Lung microvascular endothelial cell (primary cell): ENCODE measurements at places on chromosomes 16 and 17.
A peak's percentile ranks its signal among the peaks of the same experiment; 100 is the strongest.

DNA sequence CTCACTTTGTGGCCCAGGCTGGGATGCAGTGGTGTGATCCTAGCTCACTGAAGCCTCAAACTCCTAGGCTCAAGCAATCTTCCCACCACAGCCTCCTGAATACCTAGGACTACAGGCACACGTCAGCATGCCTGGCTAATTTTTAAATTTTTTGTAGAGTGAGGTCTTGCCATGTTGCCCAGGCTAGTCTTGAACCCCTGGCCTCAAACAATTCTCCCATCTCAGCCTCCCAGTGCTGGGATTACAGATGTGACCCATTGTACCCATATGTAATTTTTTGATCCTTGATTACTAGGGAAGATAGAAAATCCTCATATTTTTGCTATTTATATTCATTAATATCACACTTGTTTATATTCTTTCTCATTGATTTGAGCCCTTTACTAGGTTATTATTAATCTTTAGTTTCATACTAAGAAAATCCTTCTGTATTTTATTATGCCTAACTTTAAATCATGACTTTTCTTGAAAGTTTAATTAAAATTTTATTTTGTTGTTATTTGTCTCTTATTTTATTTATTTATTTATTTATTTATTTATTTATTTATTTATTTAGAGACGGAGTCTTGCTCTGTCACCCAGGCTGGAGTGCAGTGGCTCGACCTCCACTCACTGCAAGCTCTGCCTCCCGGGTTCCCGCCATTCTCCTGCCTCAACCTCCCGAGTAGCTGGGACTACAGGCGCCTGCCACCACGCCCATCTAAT lies 75.4 kb downstream of the BCAS3 start:
- no peak for DNase-seq

GRCh38 chr16:49494474-49494873 lies 120.9 kb downstream of the C16orf78 start:
- DNase-seq = no peak

GRCh38 chr17:8502126-8502525 lies 66.4 kb downstream of the NDEL1 start:
- DNase-seq = no peak

- no peak for DNase-seq
These were observed 97.9 kb upstream of the ZNF750 start for GRCh38 chr17:82937411-82938371.

- no peak for DNase-seq
These were observed 1.3 kb downstream of the CIITA start for GRCh38 chr16:10878328-10878643.

DNA sequence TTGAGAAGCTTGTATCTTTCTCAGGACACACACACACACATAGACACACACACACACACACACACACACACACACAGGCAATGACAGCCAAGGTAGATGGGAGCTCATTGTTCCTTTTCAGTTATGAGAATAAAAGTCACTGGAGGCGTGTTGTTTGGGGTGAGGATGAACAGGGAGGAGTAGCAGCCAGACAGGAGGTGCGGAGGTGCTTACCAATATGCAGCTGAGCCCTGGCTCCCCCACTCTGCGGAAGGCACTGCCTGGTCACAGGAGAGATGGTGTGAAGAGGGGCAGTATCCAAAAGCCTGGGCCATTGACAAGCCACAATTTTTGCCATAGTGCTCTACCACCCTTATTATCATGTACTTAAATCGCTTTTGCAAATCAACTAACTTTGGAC lies 77.4 kb downstream of the CBLN1 start:
- DNase-seq = no peak

- DNase-seq = no peak
These were observed 64.9 kb downstream of the IRF8 start for GRCh38 chr16:85963753-85964285.

- no peak for DNase-seq
These were observed 671.7 kb downstream of the CDH11 start for GRCh38 chr16:64450177-64450576.

DNA sequence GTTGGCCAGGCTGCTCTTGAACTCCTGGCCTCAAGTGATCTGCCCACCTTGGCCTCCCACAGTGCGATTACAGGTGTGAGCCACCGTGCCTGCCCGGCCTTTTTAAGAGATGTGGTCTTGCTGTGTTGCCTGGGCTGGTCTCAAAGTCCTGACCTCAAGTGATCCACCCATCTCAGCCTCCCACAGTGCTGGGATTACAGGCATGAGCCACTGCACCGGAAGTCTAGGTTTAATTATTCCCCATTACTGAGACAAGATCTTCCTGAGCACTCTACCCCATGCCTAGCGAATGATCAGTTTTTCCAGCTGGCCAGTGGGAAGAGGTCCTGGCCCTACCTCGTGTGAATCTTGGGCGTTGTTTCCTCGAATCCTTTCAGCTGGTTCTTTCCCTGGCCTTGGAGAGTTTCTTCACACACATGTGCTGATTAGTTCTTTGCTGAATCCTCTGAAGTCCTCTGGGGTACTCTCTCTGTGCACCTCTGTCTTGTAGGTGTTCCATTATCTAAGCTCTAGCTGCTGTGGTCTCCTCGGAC lies 18.9 kb downstream of the C16orf54 start:
- DNase-seq = no peak

DNA sequence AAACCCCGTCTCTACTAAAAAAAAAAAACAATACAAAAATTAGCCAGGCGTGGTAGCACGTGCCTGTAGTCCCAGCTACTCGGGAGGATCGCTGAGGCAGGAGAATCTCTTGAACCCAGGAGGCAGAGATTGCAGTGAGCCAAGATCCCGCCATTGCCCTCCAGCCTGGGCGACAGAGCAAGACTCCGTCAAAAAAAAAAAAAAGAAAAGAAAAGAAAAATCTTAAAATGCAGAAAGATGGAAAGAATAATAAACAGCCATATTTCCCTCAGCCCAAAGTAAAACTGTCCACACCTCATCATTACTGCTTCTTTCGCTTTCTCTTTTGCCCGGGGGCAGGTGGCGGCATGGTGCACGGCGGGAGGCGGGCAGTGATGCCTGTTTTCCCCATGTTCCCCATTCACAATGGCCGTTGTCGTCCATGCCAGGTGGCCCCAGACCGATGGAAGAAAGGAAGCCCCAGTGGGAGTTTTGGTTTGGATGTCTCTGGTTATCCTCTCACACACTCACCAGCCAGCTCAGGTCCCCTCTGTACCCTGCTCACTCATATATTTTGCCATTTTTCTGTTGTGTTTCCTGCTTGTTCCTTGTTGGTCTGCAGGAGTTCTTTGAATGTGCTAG lies 37.0 kb upstream of the PEMT start:
- peak; percentile 66 for DNase-seq

GRCh38 chr16:12965274-12965804 lies 63.9 kb downstream of the SHISA9 start:
- no peak for DNase-seq

DNA sequence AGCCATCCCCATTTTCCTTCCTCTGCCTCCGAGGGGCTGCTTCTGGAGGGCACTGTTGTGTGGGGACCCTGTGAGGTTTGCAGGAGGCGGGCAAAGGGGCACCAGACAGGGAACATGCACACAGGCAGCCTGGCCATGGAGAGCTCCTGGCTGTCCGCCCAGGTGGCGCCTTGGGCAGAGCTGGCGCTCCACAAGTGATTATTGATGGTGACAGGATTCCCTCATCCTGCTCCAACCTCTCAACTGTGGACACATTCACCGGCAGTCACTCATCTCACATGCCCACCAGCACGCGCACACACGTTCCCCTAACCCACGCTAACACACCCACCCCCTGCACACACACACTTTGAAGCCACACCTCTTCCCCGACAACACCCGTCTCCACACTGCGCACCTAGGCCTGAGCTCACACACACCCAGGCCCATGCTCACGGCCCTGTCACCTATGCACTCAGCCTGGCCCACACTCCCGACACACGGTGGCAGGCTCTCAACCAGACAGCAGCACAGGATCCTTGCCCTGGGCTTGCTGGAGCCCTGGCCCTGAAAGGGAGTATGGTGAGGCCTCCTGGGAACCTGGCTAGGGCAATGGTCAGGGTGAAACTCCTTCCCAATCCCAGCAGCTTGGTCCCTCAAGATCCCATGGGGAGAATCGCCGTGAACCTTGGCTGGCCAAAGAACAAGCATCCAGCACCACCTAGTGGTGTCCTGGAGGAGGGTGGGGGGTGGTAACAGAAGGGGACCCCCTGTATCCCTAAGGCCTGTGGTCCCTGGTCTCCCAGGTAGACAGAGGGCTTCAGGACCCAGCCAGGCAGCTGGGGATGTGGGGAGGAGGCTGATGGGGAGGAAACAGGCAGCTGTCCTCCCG lies 3.6 kb downstream of the PNMT start:
- peak; percentile 70 for DNase-seq

DNA sequence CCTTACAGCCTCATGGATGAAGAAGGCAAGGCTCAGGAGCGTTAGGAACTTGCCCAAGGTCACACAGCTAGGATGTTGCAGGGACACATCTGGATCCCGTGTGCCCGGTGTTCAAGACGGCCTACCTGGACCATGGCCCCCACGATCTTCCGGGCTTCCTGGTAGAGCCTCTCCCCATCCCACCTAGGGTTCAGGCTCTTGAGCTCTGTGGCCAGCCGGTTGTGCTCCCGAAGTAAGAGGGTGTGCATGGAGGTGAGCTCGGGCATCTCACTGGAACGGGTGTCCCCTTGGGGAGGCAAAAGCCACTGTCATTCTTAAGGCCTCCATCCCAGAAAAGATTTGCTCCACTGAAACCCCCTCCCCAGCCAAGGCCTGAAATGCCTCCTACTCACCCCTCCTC lies 5.3 kb downstream of the MPO start:
- no peak for DNase-seq

DNA sequence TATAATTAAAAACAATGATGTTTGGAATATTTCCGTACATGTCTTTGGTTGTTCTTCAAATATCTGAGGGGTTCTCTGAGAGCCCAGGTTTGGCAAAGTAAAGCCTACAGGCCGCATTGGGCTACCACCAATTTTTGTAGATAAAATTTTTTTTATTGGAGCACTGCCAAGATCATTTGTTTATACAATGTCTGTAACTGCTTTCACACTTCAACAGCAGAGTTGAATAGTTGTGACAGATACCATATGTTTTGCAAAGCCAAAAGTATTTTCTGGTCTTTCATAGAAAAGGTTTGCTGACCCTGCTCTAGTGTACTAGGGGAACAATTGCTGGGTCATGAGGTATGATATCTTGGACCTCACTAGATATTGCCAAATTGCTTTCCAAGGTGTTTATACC lies 10.5 kb downstream of the PPM1D start:
- peak; percentile 72 for DNase-seq

DNA sequence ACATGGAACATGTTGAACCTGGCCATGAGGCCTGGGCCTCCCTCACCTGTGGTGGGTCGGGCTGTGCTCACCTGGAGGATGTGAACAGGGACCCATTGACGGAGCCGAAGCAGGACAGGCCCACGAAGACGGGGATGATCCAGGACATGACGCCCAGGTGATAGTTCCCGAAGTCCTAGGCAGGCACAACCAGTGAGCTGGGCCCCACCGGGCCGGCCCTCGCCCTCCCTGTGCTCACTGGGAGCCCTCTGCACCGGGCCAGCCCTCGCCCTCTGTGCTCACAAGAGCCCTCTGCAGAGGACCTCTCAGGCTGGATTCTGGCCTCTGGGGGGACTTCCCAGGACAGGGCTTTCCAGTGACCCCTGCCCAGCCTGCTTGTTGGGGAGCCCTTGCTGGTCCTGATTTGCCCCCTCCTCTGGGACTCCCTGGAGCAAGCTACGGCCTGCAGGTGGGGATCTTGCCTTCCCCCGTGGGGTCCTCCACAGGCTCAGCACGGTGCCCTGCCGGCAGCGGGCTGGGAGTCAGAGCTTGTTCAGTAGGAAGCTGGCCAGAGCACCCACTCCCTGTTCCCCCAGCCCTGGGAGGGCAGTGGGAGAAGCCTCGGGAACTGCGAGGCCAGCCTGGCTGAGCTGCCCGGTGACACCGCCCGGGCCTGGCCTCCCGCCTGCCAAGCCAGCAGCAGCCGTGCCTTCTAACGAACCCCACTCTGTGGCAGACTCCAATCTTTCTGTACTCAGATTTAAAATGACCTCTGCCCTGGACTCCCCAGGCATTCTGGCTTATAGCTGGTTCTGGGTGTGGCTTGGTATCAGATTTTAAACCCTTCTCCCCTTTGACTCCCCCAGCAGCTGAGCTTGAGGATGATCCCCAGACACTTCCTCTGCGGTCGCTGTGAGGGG lies 30.4 kb downstream of the SLC7A5 start:
- DNase-seq = no peak

- no peak for DNase-seq
These were observed 454.0 kb downstream of the WWOX start for GRCh38 chr16:78553268-78554039.

DNA sequence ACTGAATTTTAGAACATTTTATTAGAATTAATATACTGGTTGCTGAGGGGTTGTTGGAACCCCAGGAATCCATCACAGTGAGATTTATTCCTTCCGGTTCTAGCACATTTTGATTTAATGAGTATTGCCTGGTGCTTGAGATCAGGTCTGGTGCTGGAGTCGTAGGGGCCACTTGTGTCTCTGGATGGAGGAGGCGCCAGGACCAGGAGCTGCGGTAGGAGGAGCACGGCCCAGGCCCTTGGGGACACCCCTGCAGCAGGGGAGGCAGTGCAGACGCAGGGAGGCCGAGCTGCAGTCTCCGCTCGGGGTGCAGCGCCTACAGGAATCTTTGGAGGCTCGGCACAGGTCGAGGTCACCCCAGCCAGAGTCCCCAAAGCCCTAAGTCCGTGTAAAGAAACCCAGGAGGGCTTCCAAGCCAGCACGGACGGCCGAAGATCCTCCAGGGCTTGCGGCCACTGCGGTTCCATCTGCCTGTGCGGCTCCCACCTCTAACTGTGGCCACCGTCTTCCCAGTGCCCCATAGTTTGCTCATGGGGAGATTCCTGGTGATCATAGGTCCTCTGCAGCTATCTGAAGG lies 66.2 kb upstream of the CREBBP start:
- no peak for DNase-seq

DNA sequence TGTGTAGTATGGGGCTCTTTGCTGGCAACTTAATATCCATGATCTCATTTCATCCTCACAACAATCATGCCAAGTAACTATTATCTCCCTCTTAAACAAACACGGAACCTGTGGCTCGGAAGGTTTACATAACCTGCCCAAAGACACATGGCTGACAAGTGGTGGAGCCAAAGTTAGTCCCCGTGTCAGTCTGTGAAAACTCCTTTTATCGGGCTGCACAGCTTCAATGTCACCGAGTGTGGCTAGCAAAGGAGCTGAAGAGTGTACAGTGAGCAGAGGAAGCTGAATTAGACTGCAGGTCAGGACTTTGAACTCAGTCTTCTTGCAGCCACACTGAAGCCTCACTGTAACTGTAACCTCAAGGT lies 80.3 kb downstream of the PARN start:
- DNase-seq = peak; percentile 55

GRCh38 chr16:79062821-79063220 lies 537.7 kb downstream of the MAF start:
- DNase-seq = no peak
